Stimulated activated CD8-positive, alpha-beta memory T cell treated with anti-CD3 and anti-CD28 coated beads, Interleukin-15, amount 100 ng/mL, for 4 hours (primary cell): ENCODE measurements at places on chromosomes 4 and X.

DNA sequence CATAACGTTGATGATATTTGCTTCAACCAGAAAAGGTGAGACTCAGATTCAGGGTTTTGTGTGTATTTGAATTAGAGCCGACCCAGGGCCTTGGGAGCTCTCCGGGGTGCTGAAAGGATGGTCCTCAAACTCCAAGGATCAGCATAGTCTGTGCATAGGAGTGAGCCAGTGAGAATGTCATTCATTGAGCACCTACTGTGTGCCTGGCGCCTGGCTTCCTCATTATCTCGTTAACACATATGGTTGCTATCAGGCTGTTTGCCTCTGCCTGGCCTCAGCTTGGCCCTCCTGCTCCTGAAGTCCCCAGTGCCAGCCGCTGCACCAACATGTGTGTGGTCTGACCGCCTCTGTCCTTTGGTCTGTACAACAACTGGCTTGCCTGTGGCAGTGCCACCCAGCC lies 25.1 kb upstream of the JAKMIP1 start:
- DNase-seq = no peak

GRCh38 chr4:20354120-20354519 lies 102.4 kb downstream of the SLIT2 start:
- DNase-seq = no peak

DNA sequence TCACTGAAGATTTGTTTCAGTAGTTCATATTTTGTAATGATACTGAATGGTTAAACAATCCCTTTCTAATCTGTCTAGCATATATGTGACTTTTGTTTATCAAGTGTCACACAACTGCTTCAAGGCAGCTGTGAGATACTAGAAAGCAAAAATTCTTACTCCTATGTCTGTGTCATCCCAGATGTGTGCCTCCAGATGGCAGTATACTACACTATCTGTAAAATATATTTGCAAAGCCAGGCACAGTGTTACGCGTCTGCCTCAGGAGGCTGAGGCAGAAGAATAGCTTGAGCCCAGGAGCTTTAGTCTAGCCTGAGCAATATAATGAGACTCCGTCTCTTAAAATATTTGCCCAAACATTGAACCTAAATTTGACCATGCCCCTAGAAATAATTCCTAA lies 4.0 kb downstream of the NUDT10 start:
- no peak for DNase-seq

DNA sequence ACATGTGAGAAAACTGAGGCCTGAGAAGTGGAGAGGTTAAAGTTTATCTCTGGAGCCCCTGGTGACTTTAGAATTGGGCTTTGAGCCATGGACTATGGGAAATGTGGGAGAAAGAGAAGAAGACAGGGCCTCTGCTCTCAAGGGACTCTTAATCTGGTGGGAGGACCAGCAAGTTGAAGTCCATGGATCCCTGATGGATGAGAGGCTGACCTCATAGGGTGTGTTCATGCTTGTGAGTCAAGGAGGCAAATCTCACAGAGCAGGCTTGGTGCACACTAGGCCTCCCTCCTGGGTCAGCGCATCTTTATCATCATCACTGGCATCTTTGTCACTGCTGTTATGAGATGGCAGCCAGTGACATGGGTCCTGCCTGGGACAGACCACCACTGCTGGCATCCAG lies 211.9 kb downstream of the AFAP1 start:
- DNase-seq = no peak

DNA sequence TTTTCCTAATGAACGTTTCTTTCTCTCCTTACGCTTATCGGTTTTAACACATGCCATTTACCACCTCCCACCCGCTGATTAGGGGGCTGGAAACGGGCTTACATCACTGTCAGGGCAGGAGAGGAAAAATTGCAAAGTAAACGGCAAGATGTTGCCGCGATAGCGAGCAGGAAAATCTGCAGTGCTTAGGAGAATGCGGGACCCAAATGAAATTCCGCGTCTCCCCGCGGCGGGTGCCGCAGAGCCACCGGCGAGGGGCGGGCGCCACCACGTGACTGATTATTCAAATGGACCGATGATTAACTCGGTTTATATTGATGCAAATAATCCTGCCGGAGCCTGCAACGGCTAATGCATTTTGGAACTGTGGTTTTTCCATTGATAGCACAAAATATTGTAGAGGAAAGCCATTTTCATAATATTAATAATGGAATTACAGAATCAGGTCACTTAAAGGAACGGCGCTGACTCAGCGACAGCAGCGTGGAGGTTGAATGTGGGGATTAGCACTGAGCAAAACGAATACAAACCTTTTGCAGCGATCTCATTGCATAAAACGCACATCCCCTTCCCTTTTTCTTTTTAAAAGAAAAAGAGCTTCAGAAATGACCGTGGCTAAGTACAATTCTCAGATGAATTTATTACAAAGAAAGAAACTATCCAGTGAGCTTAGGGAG lies 224.2 kb downstream of the STIM2 start:
- DNase-seq = no peak

- no peak for DNase-seq
These were observed 835 bp upstream of the NFKB1 start for GRCh38 chr4:102500352-102500695.

GRCh38 chr4:15612136-15612535 lies 43.0 kb downstream of the FBXL5 start:
- no peak for DNase-seq

DNA sequence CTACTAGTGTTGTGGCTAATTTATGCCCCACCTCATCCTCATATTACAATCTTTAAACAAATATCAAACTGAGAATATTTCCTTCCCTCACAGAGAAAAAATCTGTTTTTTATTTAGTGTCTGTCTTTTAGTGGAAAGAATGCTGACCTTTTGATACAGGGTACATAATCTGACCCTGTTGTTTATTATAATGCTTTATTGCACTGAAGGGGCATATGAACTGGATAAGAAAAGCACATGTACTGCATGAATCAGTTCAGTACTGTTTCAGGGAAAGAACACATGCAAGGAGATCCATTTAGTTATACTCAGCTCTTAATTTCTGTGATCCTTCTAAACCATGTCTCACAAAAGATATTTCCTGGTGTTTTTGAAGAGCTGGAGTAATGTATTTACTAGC lies 15.5 kb upstream of the DYNLT3 start:
- DNase-seq = no peak

- DNase-seq = no peak
These were observed 851.9 kb upstream of the FRG1 start for GRCh38 chr4:189088780-189089179.

DNA sequence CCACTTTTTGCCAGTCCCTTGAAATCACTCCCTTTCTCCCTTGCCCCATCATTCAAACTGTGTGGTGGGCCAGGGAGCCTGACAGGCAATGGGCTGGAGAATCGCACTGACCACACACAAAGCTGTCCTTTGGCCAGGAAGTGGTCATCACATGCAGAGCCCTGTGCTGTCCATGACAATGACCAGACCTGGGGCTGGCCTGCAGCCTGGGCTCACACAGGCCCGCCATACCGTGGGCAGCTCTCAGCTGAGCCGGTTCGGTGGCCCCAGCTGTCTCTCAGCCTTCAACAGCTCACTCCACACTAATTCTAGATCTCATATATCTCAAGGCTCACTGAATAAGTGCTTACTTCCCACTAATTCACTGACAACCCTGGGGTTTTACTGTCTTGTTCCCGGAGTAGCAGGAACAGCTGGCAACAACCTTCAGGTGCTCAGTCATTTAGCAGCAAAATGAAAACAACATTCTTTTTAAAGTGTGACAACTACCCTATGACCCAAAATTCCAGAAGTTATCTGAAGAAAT lies 48.0 kb downstream of the USP46 start:
- DNase-seq = no peak

DNA sequence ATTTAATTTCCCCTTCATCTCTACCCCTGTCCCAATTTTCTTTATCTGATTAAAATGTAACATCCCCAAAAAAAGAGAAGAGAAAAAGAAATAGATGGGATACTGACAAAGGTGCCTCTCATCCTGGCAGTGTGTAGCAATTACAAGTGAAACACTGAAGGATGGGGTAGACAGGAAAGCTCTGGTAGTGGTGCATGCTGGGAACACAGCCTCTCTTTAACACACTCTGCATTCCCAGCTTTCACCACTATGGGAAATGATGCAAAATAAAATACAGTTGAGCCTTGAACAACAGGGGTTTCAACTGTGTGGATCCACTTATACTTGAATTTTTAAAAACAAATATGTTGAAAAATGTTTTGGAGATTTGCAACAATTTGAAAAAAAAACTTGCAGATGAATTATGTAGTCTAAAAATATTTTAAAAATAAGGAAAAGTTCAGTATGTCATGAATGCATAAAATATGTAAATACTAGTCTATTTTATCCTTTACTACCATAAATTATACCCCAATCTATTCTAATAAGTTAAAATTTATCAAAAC lies 239.2 kb upstream of the DDX53 start:
- DNase-seq = no peak

GRCh38 chr4:47002580-47002979 lies 9.2 kb upstream of the GABRA4 start:
- no peak for DNase-seq

DNA sequence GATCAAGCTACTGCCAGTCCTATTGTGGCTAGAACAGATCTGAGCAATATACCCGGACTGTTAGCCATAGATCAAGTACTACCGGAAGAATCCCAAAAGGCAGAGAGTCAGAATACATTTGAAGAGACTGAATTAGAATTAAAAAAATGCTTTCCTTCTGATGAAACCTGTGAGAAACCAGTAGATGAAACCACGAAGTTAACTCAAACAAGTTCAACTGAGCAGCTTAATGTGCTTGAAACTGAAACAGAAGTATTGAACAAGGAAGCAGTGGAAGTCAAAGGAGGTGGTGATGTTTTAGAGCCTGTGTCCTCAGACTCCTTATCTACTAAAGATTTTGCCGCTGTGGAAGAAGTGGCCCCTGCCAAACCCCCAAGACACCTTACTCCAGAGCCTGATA lies 46.8 kb downstream of the WDR44 start:
- DNase-seq = no peak
